NCI-H2107 (cell line): ENCODE measurements at places on chromosomes 3 and 15.

GRCh38 chr3:41260063-41260450 lies 60.8 kb downstream of the CTNNB1 start:
- no peak for DNase-seq

GRCh38 chr3:120756061-120756460 lies 13.5 kb downstream of the GTF2E1 start:
- no peak for DNase-seq

- DNase-seq: no peak
Measured at GRCh38 chr3:46090161-46090591, 62.9 kb upstream of the XCR1 start.

DNA sequence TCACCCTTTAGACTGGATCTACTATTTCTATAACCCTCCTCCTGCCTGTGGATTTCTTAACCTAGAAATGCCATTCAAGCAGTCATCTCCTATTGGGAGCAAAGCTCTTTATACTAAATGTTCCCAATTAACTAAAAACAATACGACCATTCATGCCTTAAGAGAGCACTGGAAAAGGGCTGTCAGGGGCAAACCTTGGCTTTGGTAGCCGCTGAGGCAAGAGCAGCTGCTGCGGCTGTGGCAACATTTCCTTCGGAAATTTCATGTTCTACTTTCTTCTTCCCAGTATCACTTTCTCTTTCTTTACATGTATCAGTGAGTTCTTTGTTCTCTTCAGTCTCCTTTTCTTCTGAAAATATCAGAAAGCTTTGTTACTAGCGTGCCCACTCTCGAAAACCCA lies 56.3 kb upstream of the CSPG5 start:
- DNase-seq: no peak

- no peak for DNase-seq
Measured at GRCh38 chr3:20028905-20029331, 11.3 kb upstream of the KAT2B start.

DNA sequence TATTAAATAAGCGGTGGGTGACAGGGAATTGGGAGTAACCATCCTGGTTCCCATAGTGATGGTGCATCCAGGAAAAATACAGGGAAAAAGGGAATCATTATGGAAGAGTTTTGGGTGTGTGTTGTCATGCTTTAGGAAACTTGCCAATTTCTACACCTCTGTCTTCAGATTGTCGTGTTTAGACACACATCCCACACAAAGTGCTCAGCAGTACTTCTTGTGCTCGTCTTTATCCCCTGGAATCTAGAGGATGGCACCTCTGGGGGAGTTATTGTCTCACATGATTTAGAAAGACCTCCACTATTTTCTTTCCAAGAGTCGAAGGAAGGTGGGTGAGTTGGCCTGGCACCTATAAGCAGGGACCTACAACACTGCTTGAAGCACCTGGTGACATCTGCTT lies 35.8 kb downstream of the CACNA1D start:
- DNase-seq: no peak

- no peak for DNase-seq
Measured at GRCh38 chr3:170712798-170713197, 126.9 kb upstream of the SLC7A14 start.

DNA sequence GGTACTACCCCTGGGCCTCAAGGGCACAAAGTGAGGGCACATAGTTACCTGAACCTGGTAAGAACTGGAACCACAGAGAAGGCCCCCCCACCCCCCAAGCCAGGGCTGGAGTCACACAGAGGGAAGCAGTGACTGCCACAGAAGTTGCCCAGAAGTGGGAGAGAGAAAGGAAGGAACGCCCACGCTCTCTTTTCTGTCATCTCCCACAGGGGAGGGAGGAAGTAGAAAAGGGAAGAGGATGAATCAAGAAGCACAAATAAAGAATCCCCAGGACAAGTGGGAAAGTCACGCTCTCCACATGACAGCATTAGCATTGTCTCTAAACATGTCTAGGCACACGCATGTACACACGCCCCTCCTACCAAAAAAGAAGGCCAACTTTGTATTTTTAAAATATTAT lies 114.7 kb upstream of the FRMD4B start:
- DNase-seq: no peak

DNA sequence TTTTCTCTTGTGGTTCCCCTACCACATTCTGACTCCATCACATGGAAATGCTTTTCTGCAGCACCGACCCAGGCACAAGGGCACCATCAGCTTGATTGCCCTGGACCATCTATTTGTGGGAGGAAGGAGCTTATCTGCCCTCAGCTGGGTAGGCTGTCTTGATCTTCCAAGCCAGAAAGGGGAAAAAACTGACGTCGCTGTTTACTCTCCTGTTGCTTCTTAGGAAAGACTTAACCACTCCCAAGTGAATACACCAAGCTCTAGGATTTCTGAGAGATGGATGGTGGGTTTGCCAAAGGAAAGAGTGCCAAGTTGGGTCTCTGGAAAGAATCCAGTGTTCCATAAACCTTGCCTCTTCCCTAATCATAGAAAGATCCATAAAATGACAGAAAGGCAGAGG lies 4.0 kb downstream of the TNFAIP8L3 start:
- no peak for DNase-seq

- DNase-seq: peak; percentile 34
Measured at GRCh38 chr3:122679882-122680474, 661 bp upstream of the PARP14 start.

DNA sequence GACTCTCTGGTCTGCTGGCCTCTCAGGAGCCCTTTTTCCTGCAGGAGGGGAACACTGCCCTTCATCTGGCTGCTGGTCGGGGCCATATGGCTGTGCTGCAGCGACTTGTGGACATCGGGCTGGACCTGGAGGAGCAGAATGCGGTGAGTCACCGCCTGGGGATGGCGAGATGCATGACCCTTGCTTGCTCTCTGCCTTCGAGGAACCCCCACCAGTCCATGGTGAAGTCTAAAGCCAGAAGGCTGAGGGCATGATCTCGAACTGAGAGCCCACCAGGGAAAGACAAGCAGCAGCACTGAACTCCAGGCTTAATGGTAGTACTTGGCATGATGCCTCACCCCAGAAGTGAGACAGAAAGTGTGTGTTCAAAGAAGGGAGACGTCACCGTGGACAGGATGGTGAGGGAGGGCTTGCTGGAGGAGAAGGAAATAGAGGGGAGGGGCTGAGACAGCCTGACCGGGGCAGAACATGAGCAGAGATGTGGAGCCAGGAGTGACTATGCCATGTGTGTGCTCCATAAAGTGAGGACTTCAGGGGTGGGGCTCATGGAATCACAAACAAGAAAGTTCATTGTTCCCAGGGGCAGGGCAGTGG lies 19.2 kb downstream of the ANKDD1A start:
- DNase-seq: no peak

DNA sequence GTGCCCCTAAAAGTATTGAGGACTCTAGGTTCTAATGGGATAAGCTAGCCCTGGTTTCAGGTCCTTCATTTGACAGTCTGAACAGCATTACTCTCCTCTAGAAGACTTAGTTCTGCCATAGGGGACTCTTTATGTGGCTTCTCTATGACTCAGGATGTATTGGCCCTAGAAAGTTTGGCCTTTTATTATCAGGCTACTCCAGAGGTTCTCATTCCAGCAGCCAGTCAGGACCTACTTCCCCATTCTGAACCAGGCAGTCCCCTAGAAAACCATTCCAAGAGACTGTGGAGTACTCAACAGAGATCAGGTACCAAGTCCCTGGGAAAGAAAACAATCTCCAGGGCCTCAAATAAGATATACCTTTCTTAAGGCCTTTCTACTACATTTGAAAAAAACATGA lies 157.9 kb upstream of the TSPAN3 start:
- DNase-seq: no peak

- DNase-seq: no peak
Measured at GRCh38 chr3:191105418-191105817, 93.6 kb upstream of the OSTN start.

DNA sequence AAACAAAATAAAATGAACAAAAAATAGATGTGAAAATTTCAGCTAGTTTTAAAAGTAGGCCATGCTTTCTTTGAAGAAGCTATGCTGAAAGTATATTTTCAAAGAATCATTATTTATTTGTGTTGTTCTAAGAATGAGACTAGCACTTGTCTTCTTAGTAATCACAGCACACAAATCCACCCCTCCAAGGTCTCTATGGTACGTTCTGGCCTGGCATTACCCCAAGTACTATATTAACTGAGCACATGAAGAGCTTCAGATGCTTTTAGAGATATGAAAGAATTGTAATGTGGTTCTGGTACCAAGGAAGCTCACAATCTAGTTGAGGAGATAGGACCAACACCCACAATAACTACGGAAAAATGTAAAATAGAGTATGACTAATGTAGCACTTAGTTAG lies 416.5 kb downstream of the PLCL2 start:
- no peak for DNase-seq

DNA sequence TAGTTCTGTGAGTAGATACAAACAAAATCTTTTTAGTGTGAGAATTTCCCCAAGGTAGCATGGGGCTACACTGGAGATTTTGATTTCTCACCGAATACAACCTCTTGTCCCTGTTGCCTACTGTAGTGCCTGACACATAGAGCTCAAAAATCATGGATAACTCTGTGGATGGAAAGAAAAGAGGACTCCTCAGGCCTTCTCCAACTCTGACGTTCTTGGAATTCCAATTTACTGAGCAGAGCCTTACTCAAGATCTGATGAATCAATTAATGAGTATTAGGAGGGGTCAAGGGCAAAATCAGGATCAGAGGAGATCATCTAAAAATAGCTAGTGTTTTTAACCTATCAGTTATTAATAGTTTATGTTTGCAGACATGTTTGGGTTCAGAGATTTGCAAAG lies 46.7 kb upstream of the PYDC2 start:
- no peak for DNase-seq

- no peak for DNase-seq
Measured at GRCh38 chr3:114308377-114308776, 14.5 kb downstream of the TIGIT start.

GRCh38 chr3:31117854-31118253 lies 223.4 kb upstream of the GADL1 start:
- no peak for DNase-seq

- no peak for DNase-seq
Measured at GRCh38 chr3:178754852-178755510, 218.7 kb downstream of the KCNMB2 start.

GRCh38 chr15:89395996-89396395 lies 61.4 kb upstream of the POLG start:
- no peak for DNase-seq

DNA sequence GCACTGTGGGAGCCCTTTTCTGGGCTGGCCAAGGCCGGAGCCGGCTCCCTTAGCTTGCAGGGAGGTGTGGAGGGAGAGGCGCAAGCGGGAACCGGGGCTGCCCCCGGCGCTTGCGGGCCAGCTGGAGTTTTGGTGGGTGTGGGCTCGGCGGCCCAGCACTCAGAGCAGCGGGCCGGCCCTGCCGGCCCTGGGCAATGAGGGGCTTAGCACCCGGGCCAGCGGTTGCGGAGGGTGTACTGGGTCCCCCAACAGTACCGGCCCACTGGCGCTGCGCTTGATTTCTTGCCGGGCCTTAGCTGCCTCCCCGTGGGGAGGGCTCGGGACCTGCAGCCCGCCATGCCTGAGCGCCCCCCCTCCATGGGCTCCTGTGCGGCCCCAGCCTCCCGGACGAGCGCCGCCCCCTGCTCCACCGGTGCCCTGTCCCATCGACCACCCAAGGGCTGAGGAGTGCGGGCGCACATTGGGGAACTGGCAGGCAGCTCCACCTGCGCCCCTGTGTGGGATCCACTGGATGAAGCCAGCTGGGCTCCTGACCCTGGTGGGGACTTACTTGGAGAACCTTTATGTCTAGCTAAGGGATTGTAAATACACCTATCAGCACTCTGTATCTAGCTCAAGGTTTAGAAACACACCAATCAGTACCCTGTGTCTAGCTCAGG lies 707.7 kb downstream of the GRM7 start:
- no peak for DNase-seq

DNA sequence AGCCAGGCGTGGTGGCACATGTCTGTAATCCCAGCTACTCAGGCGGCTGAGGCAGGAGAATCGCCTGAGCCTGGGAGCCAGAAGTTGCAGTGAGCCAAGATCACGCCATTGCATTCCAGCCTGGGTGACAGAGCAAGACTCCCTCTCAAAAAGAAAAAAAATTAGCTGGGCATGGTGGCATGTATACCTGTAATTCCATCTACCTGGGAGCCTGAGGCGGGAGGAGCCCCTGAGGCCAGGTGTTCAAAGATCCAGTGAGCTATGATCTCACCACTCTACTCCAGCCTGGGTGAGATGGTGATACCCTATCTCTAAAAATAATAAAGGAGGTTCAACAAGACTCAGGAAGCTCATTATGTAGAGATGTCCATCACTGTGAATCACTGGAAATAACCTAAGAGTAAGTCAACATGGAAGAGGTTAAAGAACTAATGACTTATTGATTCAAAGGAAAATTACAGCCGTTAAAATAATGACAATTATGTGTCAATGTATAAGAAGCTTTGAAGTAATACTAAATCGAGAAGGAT lies 19.8 kb upstream of the RAB7A start:
- DNase-seq: no peak

DNA sequence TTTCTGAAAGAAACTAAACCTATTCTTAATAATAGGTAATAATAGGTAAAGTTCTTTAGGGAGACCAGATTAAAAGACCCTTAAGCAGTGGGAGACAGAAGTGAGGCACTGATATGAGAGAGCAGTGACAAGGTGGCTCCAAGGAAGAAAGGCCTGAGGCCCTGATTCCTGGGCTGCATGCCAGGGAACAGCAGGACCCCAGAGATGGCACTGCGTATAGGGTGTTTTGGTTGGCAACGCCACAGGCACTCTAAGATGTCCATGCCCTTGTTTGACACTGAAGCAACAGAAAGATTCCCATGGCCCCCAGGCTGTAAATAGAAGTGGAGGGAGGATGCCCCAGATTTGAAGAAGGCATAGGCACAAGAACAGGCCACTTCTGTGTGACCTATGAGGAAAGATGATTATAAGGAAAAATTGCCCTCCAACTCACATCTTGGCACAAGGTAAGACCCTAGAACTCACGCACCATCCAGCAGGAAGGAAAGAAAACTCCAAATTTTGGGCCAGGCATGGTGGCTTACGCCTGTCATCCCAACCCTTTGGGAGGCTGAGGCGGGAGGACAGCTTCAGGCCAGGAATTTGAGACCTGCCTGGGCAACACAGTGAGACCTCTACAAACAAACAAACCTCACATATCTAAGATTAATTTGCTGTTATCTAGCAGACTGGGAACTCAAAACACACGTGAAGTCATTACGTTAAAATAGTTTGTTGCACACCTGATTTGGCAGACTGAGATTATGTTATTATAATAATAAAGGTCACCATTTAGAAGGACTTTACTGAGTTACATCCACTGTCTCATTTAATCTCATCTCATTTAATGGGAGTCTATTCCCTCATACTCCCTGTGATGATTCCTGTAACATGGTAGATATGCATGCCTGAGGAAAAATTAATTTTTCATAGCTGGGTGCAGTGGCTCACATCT lies 10.5 kb upstream of the BLM start:
- DNase-seq: peak; percentile 23

DNA sequence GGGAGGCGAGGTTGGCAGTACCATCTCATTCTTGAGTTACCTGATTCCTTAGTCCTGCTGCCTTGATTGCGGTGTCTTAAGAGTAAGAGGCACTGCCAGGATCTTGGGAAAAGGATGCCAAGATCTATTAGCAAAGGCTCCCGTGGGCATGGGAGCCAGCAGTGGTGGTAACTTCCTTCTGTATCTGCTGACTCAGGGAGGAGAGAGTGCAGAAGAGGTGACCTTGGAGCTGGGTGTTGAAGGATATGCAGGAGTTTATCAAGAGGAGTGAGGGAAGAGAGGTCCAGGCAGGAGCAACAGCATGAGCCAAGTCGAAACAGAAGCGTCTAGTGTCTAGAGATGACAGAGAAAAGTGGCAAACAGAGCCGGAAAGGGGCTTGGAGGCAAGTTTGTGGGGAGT lies 4.5 kb downstream of the MESP2 start:
- no peak for DNase-seq

- no peak for DNase-seq
Measured at GRCh38 chr3:136992115-136992514, 34.3 kb downstream of the IL20RB start.
